CD8-positive, alpha-beta memory T cell (primary cell): ENCODE measurements at places on chromosomes 7 and 10.

DNA sequence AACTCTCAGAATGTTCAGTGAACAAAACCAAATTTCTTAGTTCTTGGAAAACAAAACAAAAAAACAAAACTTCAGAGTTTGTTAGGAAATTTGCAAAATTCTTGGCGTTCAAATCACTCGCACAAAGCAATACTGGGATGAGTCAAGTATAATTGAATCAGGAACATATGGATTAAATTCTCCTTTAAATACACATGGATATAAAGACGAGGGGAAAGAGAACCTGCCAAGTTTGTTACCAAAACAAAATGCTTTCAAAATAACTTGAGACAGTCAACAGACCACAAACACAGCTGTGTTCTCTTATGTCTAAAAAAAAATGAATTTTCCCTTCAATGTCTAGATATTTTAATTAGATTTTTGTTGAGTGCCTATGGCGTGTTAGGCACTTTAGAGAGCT is 93.5 kb upstream of the MPP7 start:
- no peak for DNase-seq

DNA sequence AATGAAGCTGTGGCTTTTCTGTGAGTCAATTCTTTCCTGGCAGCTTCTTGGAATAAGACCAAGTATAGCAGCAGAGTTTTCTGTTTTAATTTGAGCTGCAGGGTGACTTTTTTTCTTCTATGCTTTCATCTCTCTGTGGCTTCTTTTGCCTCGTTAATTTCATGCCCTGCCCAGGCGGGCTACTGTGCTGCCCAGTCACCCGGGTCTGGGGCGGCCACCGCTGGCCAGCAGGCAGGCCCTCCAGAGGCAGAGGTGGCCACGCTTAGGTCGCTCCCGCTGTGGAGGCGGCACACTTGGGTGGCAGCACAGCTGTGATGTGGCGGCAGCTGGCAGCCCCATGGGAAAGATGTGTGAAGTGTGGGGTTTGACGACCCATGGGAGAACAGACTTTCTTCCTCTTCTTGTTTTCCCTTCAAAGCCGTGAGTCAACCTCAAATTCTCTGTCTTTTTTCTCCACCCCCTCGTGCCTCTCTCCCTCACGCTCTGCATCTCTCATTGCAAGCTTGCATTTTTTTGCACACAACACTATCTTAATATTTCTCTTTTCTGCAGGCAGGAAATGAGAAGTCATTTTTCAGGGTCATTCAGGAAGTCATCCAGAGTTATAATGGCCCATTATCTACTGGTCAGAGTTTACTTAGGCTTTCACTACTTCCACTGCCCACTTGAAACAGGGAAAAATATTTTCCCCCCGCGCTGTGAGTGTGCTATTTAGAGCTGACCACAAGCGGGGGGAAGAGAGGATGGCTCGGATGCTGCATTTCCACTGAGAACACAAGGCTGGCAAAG is 67.8 kb downstream of the EGFR start:
- DNase-seq = no peak

DNA sequence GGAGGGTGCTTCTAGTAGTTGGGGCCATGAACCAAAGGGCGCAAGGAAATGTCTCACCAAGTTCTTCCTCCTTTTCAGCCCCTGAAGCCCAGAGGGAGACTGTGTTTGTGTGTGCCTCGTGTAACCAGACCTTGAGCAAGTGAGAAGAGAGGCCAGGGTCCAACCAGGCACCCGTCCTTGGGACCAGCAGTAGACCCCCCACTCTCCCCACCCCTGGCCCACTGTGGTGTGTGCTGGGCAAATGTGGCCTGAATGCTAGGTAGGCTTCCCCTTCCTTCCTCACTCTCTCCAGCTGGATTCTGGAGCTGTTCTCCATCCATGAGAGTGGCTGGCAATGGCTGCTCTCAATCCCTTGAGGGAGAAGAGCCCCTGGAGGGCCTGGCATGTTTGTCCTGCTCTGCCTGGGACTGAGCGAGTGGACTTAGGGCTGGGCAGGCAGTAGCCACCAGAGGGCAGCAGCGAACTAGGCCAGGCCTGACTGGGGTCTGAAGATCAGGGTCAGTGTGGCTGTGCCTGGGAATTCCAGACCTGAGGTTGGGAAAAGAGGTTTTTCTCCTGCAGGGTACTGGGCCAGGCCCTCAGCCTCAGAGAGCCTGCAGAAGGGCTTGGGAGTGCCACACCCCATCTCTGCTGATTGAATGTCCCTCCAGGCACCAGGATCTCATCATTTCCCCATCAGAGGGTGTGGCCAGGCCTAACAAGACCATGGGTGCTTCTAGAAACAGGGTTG is 12.5 kb downstream of the SFRP5 start:
- DNase-seq = peak; percentile 16

DNA sequence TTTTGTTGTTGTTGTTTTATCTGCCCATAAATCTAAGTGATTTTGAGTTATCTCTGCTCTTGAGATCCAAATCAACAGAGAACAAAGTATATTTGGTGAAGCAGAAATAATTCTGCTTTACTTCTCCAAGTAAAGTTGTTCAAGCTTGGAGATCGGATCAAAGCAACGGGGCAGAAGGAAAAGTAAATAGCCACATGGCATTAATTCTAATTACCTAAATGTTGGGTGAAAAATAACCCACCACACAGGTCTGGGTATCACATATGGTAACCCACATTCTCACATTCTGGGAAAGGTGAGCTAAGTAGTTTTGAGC is 3.1 kb downstream of the NRP1 start:
- no peak for DNase-seq

DNA sequence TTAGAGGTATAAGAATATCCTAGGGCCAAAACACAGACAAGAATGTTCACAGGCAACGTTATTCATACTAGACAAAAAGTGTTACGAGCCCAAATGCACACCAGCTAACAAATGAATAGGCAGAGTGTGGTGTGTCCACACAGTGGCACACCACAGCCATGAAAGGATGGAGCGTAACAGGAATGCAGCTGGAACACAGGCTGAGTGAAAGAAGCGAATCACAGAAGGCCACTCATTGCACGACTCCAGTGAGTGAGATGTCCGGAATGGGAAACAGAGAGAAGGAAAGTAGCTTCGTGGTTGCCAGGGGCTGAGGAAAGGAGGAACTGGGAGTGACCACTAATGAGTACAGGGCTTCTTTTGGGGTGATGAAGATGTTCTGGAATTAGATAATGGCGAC is 198.8 kb downstream of the TNS3 start:
- DNase-seq = no peak

- DNase-seq = no peak
Observed at GRCh38 chr7:1345796-1346755, 113.2 kb downstream of the MICALL2 start.

DNA sequence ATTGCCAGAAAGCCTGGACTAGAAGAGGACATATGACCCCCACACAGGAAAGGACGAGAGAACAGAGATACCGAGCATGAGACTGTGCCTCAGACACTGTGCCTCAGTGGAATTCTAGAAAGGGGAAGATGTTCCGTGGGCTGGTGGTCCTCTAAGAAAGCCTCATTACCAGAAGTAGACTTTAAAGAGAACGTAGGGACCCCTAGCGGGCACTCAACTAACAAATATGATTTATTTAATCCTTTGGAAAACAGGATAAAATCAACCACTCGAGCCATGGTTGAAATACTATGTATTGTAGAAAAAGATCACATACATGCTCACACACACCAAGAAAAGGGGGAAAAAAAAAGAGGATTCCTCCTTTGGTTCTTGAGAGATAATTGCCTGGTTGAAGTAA is 701.2 kb upstream of the SORCS1 start:
- no peak for DNase-seq

- no peak for DNase-seq
Observed at GRCh38 chr10:5594271-5595049, 69.7 kb downstream of the CALML3 start.

DNA sequence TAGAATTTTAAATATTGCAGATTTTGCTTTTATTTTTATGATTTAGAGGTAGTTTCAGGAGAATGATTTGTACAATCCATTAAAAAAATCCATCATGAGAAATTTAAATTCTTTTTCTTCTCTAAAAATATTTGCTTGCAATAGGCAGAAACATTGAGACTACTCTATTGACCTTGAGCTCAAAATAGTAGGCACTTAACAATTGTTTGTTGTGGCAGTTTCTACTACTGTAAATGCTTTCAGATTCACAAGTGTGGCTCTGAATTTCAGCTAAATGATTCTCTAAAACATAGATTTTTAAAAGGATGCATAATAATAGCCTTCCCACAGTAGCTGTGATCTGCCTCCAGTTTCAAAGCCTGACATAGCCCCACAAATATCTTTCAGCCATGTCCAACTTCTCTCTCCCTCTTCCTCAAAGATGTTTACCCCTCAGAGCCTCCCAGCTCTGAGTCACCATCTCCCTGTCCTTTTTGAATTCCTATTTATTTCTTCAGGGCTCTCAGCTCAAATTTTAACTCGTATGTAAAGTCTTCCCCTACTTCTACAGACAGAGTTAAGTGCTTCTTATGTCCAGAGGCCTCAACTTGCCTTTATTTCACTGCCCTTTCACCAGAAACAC is 160.5 kb downstream of the AOAH start:
- no peak for DNase-seq

DNA sequence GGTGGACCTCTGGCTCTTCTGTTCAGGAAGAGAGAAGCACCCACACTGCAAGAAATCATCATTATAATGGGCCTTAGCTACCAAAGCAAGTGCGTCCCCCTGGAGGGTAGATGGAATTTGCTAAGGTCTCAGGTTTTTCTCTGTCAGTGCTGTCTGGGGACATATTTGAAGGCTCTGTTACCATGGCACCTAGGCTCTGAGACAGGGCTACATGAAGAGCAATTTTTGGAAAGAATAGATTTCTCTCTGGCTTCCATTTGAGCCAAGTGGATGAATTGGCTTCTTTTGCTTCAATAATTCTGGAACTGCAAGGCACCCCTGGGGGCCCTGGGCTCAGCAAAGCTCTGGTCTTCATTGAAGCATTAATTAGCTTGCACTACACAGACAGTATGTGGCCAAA is 349.1 kb upstream of the GALNT17 start:
- DNase-seq = no peak

DNA sequence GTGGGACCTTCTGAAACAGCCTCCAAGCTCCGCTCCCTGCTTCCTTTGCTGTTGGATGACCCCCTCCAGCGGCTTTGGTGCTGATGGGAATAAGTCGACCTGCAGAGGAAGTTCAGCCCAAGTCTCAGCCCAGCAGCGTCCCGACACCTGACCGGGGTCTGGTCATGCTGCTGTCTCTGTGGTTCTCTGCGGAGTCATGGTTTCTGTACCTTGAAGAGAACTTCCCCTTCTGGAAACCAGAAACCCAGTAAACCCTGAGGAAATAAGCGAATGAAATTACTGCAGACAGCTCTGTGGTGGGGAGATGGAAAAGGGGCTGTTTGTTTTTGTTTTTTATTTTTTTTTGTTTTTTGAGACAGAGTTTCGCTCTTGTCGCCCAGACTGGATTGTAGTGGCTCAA is 18.3 kb upstream of the ZNF12 start:
- no peak for DNase-seq

GRCh38 chr10:51763746-51764145 is 64.4 kb upstream of the CSTF2T start:
- no peak for DNase-seq

DNA sequence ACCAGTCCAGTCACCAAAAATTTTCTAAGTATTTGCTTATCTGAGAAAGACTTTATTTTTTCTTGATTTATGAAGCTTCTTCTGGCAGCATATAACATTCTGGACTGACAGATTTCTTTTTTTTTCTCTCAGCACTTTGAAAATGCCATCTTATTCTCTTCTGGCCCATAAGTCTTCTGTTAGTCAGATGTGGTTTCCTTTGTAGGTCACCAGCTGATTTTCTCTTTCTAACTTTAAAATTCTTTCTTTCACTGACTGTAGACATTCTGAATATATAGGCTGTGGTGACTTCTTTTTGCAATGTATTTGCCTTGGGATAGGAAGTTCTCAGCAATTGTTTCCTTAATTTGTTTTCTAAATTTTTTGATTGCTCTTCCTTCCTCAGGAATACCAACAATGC is 172.5 kb downstream of the CCDC7 start:
- DNase-seq = no peak

- no peak for DNase-seq
Observed at GRCh38 chr10:97752956-97753355, 16.0 kb downstream of the ZFYVE27 start.
